ENCODE measurements at places on chromosomes 12 and 14.

DNA sequence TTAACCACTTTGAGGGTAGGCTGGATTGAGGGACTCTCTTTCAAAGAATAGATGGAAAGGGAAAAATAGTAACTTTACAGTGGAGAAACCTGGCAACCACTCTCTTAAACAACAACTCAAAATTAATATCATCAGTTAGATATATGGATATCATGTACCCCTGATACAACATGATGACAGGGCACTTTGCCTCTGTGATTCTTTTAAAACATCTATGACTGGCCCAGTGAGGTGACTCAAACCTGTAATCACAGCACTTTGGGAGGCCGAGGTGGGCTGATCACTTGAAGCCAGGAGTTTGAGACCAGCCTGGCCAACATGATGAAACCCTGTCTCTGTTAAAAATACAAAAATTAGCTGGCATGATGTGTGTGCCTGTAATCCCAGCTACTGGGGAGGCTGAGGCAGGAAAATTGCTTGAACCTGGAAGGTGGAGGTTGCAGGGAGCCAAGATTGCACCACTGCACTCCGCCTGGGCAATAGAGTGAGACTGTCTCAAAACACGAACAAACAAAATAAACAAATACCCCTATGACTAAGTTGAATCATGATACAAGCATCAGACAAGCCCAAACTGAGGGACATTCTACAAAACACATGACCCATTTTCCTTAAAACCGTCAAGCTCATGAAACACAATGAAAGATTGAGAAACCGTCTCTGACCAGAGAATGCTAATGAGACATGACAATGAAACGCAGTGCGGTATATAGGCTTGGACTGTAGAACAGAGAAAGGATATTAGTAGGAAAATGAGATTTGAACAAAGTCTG lies 26.4 kb upstream of the SLC7A8 start:
- DNase-seq = no peak

DNA sequence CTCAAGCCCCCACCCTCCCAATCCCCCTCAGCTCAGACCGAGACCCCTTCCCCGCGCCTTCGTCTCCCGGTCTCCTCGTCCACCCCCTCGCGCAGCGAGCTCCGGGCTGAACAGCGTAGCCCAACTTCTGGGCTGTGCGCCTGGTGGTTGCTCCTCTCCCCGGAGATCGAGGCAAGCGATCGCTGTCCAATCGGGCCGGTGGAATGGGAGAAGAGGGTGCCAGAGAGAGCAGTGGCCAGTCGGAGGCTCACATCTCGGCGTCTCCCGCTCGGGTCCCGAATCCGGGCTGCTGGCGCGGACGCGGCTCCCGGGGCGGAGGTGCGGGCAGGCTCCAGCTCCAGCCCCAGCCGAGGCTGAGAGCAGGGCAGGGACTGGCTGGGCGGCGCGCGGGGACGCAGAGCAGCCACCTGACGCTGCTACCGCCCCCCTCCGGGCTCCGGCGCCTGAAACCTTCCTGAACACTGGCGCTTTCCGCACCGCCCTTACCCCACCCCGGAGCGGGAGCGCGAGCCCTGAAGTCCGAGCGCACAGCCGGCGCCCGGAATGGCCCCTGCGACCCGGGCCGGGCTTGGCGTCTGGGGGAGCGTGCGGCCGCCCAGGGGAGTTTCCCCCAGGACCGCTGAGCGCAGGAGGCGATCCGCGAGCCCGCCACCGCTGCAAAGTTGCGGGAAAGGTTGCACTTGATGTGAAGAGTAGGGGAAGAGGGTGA lies 508 bp upstream of the KCNH5 start:
- DNase-seq = no peak

- DNase-seq = no peak
Observed at GRCh38 chr12:1918081-1918883, at the start of gene CACNA2D4. CACNA2D4 (minus strand) TSS chr12:1918652; CDS start chr12:1918473, 179 bp downstream.

DNA sequence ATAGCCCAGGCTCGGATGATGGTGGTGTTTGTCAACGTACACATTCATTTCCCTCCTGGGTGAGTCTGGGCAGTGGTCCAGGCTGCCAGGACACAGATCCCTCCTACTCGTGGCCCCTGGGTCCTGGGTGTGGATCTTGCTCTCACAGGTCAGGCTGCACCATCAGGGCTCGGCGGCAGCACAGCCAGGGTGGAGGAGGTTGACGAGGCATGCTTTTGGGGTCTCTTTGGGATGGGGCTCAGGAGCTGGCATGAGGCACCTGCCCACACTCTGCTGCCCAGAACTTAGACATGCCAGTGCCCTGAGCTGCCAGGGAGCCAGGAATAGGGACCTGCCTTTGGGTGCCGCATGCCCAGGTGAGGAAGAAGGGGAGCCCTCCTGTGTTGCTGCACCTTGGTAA lies 9.7 kb downstream of the TMEM121 start:
- no peak for DNase-seq

DNA sequence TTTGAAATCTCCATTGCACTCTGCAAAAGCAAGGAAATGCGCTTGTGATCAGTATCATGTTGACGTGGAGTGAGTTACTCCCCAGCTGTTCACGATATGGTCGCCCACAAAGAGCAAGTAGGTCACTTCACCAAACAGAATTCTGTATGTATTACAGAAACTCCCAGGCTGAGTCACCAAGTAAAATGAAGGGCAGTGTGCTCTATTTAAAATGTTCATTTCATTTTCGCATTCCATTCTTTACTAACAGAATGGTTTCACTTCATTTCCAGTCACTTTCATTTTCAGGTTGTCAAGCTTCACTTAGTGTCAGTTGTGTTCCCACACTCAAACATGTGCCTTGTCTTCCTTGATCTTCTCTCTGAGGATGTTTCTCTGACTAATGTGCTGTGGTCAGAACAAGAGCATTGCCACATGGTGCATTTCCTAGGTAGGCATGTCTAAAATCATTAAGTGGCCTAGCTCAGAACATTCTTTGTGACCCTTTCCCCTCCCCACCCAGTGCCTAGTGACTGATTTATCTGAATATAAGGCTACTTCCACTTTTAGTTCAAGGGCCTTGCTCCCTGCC lies 391.2 kb downstream of the RAD51B start:
- no peak for DNase-seq

GRCh38 chr12:97046901-97047300 lies 139.8 kb downstream of the NEDD1 start:
- no peak for DNase-seq

DNA sequence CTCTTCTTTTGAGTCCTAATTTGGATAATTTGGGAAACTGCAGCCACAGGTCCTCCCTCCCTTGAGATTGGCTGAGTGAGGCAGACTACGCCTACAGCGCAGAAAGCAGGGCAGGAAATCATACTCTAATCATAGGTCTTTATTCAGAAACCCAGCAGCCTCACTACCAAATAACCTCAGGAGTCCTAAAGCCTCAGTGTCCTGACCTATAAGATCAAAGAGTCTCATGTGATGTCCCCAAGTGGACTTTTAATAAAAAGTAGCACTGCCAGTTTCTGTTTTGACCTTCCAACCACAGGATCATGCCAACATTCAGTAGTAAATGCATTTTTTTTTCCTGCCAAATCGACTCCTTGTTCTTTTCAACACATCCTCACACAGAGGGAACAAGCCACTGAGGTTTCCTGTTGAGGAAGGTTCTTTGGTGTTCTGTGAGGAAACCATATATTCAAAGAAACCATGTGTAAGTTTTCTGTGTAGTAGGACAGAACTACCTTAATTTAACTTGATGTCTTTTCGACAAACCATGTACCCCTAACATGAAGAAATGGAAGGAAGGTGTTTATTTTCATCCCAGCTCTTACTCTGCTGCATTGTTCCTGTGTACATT lies 72.2 kb downstream of the VCPKMT start:
- no peak for DNase-seq

- no peak for DNase-seq
Observed at GRCh38 chr12:116492703-116493324, 66.4 kb upstream of the MAP1LC3B2 start.

DNA sequence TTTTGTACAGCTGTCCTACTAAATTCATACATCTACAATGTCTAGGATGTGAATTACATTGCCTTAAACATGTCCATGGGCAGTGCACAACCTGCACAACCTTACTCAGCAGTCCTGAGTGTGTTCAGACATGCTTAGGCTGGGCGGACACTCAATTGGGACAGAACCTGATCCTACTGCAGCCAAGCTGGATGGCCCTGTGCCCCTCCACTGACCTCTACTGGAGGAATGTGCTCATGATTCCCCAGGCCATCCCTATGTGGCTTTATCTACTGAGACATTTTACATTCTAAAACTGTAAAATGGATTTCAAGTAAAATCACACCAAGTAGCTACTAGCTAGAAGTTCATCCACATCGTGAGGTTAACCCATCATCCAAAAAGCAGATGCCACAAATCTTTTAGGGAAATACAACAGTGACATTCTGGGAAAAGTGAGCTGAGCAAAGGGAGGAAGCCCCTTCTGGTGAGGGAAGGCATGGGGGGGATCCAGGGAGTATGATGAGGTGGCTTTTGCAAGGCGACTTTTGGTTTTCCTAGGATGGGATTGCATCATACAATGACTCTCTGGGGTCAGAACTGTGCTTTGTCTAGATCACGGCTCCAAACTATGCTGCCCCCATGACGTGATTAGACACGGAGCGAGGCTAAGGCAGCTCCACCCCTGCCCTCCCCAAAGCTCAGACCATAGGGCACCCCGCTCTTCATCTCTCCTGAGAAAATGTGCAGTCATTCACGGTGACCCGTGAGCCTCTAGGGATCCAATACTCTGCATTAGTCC lies 911.7 kb upstream of the TMEM132C start:
- no peak for DNase-seq

GRCh38 chr12:20507056-20507455 lies 138.7 kb downstream of the PDE3A start:
- DNase-seq = no peak

DNA sequence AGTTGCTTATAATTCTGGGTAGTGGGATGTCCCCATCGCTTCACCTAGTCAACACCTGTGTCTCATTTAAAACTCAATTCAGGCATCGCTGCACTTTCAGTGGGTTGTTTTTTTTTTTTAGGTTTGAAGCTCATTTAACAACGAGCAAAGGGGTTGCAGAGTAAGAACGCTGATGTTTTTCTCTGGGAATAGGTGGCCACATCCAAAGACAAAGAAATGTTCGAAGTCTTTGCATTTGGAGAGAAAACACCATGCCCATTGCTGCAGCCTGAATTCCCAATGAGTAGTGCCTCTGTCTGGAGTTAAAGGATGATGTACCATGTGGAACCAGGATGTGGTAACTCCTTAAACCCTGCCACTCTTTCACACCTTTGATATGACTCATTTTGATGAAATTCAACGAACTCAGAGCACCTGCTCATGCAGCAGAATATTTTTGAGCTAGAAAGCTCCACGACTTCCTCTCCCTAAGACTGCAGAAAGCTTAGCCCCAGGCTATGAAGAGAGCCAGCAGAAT lies 35.1 kb upstream of the BATF start:
- no peak for DNase-seq

DNA sequence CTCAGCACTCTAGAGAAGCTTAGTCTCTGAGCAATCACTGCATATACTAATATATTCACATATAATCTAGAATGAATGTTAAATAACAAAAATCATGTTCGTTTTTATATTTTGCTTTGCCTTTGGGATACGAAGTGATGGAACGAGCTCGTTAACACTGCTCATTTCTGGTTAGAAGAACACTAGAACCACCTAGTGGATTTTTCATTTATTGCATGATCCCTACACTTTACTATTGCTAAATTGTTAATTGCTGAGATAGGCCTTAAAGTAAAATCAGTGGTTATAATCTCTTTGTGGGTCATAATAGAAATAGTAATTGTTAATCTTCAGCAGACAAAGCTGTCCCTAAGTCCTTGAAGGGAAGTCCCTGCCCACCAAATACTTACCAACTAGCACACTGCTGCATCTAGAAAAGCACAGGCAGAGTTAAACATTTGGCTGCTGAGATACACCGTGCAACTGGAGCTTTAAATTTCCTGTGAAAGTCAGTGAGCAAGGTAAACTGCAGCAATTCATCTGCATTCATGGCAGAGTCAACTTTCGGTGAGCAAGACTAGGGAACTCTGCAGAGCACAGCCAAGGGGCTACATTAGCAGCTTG lies 353.7 kb downstream of the APAF1 start:
- DNase-seq = no peak

DNA sequence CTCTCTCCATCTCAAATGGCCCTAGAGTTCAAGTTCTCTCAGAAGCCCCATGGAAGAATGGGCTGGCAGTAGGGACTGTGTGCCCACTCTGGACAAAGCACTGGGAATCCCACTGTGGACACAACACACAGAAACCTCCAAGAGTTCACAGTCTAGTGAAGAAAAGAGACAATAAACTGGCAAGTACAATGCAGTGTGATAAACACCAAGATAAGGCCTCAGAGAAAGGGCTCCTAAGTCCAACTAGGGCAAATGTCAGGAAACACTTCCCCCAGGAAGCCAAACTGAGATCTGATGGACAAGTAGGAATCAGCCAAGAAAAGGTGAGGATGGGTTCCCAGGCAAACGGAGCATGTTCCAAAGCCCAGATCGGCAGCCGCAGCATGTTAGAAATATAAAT lies 5.4 kb downstream of the VSIG10 start:
- no peak for DNase-seq

DNA sequence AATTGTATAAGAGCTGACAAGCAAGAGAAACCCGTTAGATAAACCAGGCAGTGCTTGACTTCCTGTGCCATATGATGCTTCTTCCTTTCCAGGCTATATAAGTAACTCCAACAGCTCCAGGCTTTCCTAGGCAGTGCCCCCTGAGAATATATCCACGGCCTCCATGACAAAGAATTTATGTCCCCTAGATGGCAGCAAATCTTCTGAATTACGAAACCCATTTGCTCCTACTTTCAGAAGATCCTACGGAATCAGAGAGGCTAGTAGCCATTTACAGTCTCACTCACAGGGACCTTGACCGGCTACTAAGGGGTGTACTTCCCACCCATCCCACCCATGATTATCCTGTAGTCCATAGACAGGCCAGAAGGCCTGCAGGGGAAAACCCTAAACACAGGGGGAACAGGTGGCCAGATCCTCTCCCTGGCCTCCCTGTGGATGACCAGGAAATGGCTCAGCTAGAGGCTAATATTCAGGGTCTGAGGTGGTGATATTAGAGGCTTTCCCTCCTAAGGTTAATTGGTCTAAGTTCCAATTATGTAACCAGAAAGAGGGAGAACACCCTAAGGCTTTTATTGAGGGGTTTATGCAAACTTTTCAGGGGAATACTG lies 77.2 kb upstream of the DCD start:
- DNase-seq = no peak

- no peak for DNase-seq
Observed at GRCh38 chr12:12723149-12723680, 6.0 kb downstream of the CDKN1B start.

- DNase-seq = no peak
Observed at GRCh38 chr12:110301065-110301806, 20.2 kb downstream of the ATP2A2 start.

GRCh38 chr14:64684091-64684490 lies 20.1 kb upstream of the PLEKHG3 start:
- DNase-seq = no peak
